ENCODE measurements at places on chromosomes 1 and 21. TPM values are rescaled to one million over a fixed set of nuclear protein-coding genes. Genes with fewer than 3 reads are reported as not detected.

The NSL1 gene
- total RNA-seq = 68.7 TPM

The OR2T11 gene
- not detected for total RNA-seq

The LCE1B gene
- total RNA-seq = not detected

The SHE gene
- total RNA-seq = not detected

The ALG14 gene
- 3.3 TPM for total RNA-seq

The ENO1 gene
- total RNA-seq = 1,393 TPM

The MFAP2 gene
- total RNA-seq = 0.41 TPM

The VWA5B1 gene
- not detected for total RNA-seq

DNA sequence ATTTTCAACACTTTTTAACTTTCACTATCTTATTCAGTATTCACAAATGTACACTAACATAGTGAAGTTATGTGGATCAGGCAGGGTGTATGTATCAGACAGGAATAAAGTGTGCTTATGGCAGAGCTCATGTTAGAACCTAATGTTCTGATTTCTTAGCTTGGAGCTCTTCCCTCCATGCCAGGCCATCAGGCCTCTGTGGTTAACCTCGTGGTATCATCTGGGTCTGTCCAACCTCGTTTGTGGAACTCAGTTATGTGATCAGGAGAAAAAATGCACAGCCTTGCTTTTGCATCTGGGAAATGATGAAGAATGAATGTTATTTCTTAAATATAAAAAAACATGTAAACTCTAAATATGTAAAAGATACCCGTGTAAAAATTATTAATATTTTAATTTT, 86.9 kb downstream of the MPZL1 start:
- no peak for DNase-seq

DNA sequence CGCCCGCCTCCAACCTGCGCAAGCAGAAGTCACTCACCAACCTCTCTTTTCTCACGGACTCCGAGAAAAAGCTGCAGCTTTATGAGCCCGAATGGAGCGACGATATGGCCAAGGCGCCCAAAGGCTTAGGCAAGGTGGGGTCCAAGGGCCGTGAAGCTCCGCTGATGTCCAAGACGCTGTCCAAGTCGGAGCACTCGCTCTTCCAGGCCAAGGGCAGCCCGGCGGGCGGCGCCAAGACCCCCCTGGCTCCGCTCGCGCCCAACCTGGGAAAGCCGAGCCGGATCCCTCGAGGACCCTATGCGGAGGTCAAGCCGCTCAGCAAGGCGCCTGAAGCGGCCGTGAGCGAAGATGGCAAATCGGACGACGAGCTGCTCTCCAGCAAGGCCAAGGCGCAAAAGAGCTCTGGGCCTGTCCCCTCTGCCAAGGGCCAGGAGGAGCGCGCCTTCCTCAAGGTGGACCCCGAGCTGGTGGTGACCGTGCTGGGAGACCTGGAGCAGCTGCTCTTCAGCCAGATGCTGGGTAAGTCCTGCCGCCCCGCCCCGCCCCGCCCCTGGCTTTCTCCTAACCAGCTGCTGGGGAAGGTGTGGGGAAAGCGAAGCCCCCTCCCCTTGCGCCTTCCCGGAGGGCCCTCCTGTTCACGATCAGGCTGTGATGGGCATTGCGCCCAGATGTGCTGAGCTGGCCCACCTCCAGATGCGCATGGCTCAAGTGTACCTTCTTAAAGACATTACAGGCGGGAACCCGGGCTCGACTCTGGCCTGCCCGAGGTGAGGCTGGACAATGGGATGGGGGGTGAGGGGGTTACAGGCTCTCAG, 110.2 kb downstream of the NAV1 start:
- no peak for DNase-seq

DNA sequence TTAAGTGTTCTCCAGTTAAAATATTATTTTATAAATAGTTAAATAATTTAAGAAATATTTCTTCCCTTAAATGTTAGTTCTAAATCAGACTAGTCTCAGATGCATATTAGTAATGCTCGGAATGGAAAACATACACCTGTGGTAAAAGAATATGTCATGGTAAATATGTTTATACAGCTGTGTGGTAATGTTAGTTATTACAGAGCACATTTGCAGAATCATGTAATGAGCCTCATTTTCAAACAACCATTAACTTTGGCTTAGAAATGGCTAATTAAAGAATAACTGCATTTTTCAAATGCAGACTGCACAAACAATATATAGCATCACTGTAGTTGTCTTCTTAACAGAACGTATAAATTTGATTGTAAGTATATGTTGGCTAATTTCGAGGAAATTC, 90.3 kb downstream of the DISP1 start:
- DNase-seq = no peak

GRCh38 chr1:202648605-202649226, 61.5 kb downstream of the SYT2 start:
- no peak for DNase-seq

- no peak for DNase-seq
These were observed 4.1 kb upstream of the AVPR1B start for GRCh38 chr1:206121269-206121668.

DNA sequence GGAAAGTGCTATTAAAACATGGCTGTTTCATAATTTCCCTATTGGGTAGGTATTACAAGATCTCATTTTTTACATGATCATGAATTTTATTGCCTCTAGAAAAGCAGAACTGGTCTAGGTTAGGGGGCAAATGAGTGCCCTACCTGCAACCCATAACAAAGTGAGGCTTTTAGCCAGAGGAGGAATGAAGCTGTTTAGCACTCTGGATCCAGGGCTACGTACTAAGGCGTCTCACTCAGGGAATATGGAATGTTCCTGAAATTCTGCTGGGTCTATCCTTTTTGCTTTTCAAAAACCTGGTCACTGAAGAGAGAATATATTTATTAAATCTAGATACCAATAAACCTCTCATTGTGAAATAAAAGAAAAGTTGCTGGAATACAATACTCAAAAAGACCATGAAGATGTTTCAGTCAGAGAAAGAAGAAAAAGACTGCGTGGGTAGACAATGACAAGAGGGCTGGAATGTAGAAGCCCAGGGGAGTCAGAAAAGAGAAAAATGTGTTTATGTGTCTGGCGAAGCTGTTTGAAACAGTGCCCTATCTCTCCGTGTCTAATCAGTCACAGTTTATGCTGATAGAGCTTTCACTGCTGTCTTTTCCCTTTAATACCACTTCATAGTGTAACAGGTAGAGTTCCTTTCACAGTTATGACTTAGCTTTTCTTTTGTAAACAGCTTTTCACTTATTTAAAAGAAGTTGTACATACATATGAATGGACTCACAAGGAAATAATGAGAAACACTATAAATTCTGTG, 25.0 kb upstream of the SYDE2 start:
- DNase-seq = no peak

GRCh38 chr1:51567653-51568052, 48.6 kb upstream of the EPS15 start:
- DNase-seq = peak; percentile 84

GRCh38 chr1:29991815-29992214, 731.6 kb downstream of the MATN1 start:
- DNase-seq = no peak

- DNase-seq = peak; percentile 98
These were observed 177.6 kb downstream of the HHIPL2 start for GRCh38 chr1:222370081-222370912.

DNA sequence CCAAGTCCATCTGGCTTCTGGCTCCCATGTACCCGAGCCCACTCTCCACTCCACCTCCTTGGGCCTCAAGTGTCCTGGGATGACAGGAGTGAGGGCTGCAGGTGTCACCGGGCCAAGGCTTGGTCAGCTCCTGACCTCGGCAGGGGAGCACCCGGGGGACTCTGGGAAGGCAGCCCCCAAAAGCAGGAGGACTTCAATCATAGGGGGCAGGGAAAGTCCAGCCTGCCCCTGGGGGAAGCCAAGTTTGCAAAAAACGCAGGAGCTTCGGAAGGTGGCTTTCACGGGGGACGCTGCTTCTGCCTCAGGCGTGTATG, 56.8 kb downstream of the KCNAB2 start:
- no peak for DNase-seq

DNA sequence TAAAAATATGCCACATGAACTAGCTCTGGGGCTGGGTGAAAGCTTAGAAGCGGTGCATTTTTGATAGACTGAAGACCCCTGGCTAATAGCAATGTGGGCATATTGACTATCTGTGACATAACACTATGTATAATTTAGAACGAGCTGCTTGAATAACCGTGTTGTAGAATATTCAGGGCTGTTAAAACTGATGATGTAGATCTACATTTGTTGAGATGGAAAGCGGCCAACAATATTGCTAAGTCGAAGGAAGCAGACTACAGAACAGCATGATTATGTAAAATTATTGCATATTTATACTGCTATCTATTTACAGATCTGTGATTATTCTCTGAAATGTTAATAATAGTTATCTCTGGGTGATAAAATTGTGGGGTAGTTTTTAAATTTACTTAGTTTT, 41.1 kb upstream of the BCL10 start:
- no peak for DNase-seq

DNA sequence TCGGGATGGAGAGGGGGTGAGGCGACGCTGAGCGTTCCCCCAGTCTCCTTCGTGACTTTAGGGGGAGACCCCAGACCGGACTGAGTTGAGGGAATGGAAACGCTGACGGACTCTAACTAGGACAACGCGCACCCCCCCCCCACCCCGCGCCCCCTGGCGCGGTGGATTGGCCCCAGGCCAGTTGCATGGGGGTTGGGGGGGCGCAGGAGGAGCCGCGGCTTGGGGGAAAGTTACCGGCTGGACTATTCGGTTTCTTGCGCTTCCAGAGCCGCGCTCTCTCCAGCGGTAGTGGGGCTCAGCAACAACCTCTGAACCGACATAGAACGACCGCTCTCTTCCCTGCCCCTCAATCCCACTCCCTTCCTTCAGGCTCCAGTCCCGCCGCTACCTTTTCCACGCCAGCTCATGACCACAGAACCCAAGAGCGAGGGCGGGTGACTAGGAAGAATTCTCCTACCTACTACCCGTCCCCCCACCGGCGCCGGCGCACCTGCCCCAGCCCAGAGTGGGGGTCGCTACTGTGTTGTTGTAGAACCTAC, 694 bp downstream of the ZBTB7B start:
- no peak for DNase-seq

DNA sequence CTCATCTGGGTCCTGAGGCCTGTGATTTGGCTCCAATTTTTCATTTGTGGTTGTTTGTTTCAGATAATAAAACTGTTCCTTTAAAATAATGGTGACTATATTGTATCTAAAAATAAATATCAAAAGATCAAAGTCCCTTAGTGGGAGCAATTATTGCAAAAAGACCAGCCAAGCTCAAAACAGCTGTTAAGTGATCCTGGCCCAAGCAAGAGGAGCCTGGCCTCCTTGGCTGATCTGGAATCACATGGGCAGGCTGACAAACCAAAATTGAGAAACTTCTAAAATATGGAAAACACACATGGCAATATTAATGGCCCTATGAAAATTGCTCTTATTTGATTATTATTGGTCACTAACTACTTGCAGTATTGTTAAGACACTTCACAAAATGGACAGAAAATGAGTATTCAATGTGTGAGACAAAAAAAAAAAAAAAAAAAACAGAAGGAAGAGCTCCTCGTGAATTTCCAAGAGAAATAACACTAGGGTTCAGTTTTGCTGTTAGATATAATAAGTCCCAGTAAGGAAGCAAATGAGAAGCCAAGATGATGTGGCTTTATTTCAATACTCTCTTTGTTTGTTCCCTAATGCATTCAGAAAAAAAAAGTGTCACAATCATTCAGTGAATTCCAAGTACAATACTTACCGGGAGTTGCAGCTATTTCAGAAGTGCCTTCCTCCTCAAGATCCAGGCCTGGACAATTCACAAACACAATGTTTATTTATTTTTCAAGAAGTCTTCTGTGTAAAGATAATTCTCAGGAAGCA, 105.1 kb downstream of the SEC16B start:
- no peak for DNase-seq

DNA sequence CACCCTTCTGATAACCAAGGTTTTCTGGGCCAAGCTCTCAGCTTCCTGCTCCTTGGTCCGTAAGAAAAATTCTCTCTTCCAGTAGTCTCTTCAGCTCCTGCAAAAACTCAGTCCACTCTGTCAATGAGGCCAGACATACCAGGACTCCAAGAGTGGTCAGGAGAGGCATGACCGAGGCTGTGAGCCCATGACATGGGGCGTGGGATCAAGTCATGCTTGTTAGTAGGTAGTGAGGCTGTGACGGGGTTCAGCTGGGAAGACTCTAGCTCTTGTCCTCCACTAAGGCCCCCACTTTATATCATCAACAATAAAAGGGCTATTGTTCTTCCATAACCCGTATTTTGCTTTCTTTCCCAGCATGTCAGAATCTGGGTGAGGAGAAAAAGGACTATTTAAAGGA, 10.1 kb upstream of the HCRTR1 start:
- DNase-seq = no peak

DNA sequence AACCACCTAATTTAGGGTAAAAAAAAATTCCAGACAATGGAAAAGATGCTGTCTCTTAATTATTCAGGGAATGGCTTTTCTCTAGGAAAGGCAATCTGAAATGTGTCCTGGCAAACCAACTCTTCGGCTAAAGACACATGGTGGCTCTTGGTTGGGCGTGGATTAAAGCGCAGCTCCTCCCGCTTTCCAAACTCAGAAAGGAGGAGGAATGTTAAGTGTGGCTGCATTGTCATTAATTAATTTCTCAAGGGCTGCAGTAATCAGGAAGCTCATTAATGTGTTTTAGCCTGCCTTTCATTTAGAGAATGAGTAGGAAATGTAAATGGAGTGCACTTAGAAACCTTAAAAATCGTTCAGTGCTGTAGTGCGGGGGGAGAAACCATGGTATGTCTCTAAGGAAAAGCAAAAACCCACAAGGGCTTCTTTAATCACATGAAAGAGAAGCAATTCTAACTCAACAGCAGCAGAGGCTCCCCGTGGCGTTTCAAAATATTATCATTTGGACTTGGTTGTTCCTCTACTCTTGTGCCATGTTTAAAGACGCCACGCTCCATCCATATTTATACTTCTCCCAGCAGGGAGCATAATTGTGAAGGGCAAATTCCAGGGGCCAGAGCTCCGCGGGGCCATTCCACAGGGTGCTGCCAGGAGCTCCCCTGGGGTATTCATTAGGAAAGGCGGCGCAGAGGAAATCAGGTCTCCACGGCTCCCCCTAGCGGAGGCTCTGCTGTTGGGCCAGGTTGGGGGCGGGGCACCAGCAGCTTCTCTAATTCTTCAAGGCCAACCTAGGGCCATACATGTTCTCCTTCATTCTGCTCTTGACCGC, 91.9 kb upstream of the SSX2IP start:
- peak; percentile 68 for DNase-seq

DNA sequence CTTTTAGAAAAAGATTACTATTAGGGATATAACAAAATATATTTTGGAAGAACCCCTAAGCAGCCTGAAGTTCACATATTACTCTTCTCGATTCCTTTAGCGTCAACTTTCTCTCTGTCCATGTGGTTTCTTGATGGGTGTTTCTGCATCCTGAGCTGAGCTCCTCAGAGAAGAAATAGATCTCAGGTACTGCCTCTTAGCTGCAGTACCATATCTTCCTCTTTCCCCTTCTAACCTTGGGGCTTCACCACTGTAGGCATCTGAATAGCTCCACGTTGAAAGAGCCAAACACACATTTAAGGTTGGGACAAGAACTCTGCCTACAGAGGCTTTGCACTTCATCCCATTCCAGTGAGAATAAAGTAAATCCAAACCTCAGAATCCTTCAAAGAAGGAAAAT, 59.2 kb downstream of the SAMSN1 start:
- no peak for DNase-seq

- no peak for DNase-seq
These were observed 11.5 kb downstream of the MORN1 start for GRCh38 chr1:2379733-2380404.

- no peak for DNase-seq
These were observed 183.3 kb downstream of the IGSF21 start for GRCh38 chr1:18290740-18291412.

Data from A172 (cell line).